ENCODE measurements at places on chromosomes 3 and 15.

DNA sequence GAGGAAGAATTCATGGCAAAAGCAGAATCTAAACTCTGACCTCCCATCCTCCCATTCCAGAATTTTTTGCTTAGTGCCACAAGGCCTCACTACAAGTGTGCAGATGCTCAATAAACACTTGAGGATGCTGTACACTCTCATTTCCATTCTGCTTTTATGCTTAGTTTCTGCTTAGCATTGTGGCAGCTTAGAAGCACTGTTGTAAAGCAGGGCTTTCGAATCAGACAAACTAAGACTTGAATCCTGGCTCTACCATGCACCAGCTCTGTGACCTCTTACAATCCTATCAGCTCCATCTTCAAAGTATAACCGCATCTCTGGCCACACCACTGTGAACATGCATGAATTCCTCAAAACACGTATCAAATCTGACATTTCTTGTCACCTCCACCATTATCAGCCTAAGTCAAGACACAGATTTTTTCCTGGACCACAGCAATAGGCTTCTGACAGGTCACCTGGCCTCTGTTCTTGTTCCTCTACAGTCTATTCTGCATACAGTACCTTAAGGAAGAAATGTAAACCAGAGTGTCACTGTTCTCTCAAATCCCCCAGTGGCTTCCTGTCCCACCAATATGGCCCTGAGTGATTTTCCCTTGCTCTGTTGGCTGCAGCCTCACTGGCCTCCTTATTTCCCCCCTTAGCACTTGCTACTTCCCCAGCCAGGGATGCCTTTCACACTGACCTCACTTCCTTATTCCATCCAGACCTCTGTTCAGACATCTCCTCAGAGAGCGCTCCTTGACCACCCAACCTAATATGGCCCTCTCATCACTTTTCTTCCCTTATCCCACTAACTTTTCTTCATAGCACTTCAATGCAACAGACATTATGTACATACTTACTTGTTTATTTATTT is 8.1 kb upstream of the PHC3 start:
- DNase-seq = no peak

GRCh38 chr15:99169769-99170311 is 65.0 kb downstream of the SYNM start:
- no peak for DNase-seq

DNA sequence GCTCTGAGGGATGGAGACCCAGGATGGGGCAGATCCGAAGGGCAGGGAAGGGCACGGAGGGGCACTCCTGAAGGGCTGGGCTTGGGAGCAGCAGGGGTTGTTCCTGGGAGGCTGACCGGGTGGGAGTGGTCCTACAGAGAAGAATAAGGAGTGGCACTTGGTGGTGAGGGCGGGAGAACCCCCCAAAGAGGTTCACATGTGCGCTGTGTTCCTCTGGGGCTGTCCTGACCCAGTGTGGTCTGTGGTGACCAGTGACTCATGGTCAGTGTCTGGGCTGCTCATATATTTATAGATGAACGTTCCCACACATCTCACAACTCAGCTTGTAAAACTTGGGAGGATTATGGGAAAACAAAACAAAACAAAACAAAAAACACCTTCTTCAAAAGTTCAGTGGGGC is 10.0 kb downstream of the TRPM1 start:
- DNase-seq = no peak

GRCh38 chr3:169628567-169628966 is 34.9 kb downstream of the MECOM start:
- DNase-seq = no peak

DNA sequence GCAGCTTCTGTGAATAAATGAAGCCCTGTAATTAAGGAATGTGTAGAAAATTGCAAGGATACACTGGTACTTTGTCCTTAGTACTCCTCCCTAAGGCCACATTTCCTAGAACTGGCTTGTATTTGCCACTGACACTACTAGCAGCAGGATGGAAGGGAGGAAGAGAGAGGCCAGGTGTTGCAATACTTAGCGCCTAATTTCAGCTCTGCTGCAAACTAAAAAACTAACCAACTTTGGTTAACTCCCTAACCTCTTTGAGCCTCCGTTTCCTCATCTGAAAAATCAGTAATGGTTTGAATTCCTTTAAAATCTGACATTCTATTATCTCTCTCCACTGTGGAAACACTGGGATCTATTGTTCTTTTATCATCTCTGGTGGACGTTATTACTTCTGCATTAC is 257.0 kb downstream of the SV2B start:
- DNase-seq = no peak

DNA sequence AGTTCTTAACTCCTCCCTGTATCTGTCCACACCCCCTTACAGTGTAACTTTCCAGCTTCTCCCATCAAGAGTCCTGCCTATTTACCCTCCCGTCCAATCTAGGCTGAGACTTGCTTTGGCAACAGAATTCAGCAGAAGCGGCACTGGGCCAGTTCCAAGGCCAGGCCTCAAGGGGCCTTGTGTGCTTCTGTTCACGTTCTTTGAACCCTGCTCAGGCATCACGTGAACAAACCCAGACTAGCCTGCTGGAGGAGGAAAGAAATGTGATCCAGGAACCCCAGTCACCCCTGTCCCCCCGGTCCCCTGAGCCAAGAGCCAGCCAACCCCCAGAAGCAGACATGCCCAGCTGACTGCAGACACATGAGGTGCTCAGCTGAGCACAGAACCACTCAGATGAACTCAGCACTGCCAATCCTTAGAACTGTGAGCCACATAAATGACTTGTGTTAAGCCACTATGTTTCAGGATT is 76.1 kb upstream of the DCLK3 start:
- no peak for DNase-seq

DNA sequence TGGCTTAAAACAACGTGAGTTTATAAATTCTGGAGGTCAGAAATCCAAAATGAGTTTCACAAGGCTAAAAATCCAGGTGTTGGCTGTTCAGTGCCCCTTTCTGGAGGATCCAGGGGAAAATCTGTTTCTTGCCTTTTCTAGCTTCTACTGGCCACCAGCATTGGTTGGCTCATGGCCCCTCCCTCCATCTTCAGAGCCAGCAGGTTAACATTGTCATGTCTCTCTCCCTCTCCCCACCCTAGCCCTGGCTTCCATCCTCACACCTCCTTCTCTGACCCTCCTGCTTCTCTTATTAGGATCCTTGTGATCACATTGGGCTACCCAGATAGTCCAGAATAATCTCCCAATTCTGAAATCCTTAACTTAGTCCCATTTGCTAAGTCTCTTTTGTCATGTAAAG is 32.9 kb upstream of the MGLL start:
- no peak for DNase-seq
